A549 (cell line): ENCODE measurements at places on chromosomes 1 and 21. TPM values are rescaled to one million over a fixed set of nuclear protein-coding genes. Genes with fewer than 3 reads are reported as not detected.

Gene SLC9C2
- polyA plus RNA-seq: not detected in 3 replicates

DNA sequence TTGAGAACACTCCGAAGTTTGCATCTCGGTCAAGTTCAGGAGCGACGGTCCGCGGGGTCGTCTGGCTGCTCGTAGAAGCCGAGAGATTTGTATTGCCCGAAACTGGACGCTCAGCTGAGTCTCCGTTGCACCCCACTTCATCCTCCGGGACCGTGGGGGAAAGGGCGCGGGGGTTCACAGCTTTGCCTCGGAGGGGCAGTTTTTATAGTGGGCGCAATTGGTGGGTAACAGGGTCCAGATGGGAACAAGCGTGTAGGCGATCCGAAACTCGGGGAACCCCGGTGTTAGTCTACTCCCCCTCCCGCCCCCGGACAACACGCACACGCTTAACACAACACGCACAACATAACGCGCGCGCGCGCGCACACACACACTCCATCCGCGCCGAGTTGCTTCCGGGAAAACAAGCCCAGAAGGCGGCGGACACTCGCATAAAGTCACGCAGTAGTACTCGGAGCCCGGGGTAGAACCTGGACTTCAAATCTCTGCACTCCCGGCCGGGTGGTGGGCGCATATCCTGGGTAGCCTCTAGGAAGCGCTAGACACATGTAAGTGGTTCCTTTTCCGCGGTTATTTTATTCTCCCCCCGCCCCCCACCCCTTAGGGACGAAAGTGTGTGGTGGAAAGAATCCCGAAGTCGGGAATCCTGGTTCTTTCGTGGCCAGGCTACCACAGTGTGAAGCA lies 1.1 kb upstream of the JUN start:
- peak; percentile 67 for DNase-seq

GRCh38 chr1:155967341-155968050 lies 10.9 kb downstream of the ARHGEF2 start:
- no peak for DNase-seq

- DNase-seq: no peak
Observed at GRCh38 chr1:93605026-93605568, 76.5 kb downstream of the BCAR3 start.

Gene PLA2G2D
- polyA plus RNA-seq: not detected in 3 replicates

Gene IVL
- not detected in 3 replicates for polyA plus RNA-seq

- no peak for DNase-seq
Observed at GRCh38 chr1:172341697-172342096, 78.8 kb upstream of the C1orf105 start.

Gene LMOD1
- not detected in 3 replicates for polyA plus RNA-seq

GRCh38 chr1:83909687-83910086 lies 89.2 kb downstream of the TTLL7 start:
- DNase-seq: no peak

Gene TMPRSS15
- polyA plus RNA-seq: not detected in 3 replicates

DNA sequence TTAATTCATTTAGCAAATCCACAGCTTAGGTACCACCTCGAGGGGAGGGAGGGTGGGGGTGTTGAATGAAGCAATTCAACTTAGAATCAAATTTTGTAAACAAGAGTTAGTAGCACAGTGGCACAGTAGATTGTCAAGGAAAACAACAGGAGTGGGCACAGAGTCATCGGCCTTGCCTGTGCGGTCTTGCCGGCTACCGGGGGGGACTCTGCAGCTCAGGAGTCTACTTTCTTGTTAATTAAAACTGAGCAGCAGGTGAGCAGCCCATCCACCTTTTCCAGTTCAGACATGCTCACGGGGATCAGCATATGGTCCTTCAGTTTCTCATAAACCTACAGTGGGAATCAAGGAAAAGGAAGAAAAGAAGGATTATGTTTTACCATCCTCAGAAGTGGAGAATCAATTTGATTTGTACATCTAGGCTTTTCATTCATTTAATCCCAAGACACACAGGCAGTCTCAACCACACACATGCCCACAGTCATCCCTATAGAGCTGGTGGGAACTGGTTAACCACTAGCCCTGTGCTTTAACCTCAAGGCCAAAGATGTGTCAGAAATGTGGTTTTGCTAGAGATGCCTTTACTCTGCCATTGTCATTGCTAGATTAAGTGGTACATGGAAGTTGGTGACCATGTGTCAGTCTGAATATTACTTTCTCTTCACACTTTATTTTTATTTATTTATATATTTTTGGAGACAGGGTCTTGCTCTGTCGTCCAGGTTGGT lies 45.0 kb upstream of the BCL10 start:
- DNase-seq: no peak

DNA sequence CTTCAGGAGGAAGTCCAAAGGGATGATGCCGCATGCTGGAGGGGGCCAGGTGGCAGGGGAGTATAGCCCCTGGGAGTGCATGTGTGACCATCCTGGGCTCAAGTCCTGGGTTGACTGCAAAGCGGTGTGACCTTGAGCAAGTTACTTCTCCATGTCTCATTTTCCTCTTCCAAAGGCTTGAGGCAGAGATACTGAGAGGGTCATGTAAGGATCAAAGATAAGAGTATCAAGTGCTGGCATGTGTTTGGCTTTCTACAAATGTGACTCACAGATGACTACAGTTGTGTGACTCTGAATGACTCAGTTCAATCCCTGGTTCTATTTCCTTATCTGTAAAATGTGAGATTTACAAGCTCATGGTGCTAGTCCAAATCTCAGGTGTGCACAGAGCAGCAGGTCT lies 26.1 kb downstream of the PROK1 start:
- DNase-seq: peak; percentile 81

DNA sequence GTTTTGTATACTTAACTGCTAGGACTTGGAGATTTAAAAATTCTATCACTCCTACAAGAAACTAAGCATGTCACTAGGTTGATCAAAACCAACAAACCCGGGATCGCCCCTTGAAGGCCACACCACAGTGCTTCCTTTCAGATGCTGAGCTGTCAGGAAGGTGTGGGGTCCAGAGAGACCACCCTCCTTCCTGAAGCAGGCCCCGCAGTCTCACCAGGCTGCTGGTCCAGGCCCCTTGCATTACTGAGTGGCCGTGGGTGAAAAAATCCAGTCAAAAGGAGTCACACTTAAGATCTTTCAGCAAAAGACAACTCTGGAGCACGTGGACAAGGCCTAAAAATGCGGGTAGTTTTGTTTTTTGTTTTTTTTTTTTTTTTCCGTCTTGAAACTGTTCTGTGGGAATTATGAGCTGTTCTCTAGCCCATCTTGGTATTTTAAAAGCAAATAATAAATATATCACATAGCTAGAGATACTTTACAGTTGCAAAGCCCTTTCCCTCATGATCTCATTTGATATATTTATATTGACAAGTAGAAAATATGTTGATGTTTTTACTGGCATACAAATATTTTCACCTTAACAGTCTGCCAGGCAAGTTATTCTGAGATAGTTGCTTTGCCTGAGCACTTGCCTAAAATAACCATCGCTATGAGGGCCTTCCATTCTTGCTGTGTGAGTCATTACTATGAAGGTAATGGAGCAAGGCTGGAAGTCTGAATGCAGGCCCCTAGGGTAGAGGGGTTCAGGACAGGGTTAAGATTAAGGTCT lies 73.1 kb upstream of the EDEM3 start:
- no peak for DNase-seq

GRCh38 chr21:37704751-37705150 lies 211.5 kb downstream of the KCNJ6 start:
- no peak for DNase-seq

- no peak for DNase-seq
Observed at GRCh38 chr1:166980818-166981217, 5.5 kb upstream of the ILDR2 start.

DNA sequence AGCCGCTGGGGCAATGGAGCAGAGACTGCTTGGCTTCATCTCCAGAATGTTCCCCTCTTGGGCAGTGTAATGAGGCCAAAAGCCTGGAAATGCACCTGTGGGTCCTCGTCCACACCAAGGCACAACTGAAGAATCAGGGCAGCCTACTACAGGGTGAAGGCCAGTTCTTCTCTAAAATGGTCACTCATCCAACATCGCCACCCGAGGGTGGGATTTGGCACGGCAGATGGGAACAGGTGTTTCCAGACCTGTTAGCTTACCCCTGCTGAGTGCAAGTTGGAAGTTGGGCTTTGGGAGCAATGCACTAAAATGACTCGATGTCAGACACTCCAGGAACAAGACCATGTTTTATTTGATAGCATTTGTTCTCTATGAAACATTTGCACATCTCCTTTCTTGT lies 543.7 kb downstream of the NPHP4 start:
- no peak for DNase-seq

GRCh38 chr1:97778718-97779117 lies 142.1 kb downstream of the DPYD start:
- DNase-seq: no peak

- no peak for DNase-seq
Observed at GRCh38 chr1:31266547-31266946, 26.9 kb upstream of the NKAIN1 start.

GRCh38 chr1:247184254-247184653 lies 12.4 kb upstream of the ZNF124 start:
- no peak for DNase-seq

Gene IFNLR1
- polyA plus RNA-seq: 0.76 to 0.84 TPM (median 0.78 TPM) in 3 replicates

- DNase-seq: no peak
Observed at GRCh38 chr1:115214098-115214497, 124.0 kb downstream of the NGF start.

GRCh38 chr21:37074197-37074510 lies 1.1 kb downstream of the TTC3 start:
- DNase-seq: no peak

- DNase-seq: no peak
Observed at GRCh38 chr1:82464362-82465001, 663.7 kb downstream of the ADGRL2 start.

DNA sequence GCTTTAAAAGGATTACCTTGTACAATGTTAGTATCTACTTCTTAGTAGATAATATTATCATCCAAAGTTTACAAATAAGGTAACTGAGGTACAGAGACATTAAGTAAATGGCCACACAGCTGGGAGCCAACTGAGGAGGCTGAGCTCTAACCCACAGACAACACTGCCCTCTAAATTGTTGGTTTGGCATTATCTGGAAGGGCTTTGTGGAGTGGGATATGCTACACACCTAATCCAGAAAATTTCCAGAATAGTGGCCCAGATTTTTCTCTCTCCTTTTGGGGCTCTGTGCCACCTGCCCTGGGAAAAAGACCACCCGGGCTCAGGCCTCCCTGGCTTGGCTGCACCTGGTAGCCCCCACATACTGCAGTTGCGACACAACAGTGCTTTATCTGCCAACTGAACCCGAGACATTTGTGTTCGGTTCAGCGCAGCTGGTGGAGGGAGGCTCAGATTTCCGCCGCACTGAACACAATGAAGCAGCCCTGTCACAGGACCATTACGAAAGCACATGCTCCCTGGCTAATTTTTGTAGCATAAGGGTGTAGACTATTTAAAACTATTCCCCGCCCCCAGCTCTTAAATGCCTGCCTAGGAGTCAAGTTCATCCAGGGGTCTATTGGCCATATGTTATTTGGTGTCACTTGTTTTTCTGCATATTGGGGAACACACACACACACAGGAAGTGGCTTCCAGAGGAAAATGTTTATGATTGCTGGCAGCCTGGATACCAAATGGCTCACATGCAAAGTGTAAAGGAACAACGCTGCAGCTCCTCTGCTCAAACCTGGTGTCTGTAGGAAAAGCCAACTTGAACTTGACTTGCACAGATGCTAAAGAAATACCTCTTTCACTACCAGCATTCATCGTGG lies 92.3 kb upstream of the ESRRG start:
- DNase-seq: no peak

DNA sequence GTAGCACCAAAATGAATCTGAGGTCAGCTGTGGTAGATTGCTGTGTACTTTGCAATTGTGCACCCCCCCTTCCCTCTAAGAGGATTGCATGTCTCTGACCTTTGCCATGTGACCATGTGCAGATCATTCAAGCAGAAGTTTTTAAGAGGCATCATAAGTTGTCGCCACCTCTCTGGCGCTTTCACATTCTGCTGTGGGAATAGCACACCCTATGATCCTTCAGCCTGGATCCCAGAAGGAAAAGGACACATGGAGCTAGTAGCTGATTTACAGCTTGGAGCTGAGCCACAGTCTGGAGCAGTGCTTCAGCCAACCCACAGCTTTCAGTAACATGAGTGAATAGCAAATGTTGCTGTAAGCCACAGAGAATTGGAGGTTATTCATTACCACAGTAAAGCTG lies 158.5 kb downstream of the TSEN15 start:
- no peak for DNase-seq

DNA sequence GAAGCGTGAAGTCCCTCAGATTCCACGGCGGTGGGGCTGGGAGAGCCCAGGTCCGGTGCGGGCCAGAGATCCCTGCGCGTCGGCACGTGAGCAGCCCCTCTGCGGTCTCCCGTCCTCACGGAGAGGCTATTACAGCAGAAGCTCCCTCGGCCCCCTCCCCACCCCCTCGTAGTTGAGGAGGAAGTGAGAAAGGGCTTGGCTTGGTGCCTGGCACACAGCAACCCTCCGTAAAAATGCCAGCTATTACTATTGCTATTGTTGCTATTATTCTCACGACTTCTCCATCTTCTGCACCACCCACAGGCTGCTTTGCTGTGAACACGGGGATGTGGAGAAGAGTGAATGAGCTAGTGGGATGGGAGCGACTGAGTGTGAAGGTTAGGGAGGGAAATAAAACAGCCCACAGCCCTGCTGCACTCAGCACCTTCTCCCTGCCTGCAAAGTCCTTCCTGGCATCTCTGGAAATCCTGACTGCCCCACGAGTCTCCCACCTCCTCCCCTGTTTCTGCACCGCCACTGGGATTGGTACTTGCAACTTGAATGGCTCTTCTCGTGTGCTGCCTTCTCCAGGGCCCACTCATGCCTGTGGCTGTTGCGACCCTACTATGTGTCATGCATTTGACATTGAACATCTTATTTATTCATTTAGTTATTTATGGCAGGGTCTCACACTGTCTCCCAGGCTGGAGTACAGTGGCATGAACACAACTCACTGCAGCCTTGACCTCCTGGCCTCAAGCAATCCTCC lies 26.6 kb downstream of the ZBTB18 start:
- no peak for DNase-seq
